ENCODE measurements at places on chromosomes 6 and 20.
A peak's percentile ranks its signal among the peaks of the same experiment; 100 is the strongest.

DNA sequence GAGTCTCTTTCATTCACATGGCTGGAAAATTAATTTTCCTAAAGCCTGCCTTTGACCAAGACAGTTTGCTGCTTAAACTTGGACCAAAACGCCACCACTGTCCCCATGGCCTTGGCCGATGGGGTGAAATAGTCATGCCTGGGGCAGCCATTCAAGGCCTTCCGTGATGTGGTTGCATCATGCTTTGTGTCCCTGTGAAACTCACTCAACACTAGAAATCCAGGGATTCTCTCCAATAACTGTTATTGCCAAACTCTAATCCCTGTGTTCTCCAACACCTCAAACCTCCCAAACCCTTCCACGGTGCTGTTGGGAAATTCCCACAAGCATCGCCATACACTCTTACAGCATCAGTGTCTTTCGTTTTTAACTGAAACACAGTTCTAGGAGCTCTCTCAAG lies 1.4 kb upstream of the TXNDC5 start:
- DNase-seq = no peak

DNA sequence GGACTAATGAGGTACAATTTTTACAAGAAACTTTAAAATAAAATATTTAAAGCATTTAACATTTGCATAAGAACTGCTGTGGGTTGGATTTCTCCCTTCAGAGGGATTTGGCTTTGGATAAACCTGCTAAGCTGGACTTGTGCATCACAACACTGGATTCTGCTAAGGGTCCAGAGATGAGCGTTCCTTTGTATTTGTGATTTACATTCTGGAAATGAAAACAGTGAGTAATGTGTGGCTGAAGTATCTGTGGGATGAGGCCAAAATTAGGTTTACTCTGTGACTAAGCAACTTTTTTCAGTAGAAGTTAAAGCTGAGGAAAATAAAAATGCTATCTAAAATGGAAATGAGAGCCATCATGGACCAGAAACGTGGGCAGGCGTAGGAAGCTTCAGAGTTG lies 494.3 kb downstream of the EPM2A start:
- peak; percentile 41 for DNase-seq

DNA sequence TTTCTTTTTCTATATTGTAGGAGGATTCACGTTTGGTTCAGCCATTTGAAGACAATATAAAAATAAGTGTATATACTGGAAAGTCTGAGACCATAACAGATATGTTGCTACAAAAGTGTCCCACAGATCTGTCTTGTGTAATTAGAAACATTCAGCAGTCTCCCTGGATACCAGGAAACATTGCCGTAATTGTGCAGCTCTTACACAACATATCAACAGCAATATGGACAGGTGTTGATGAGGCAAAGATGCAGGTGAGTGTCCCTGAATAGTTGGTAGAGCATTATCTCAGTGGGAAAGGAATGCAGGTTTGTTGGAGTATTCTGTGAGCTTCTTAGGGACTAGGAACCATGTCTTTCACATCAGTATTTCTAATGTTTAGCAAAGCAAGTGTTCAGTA lies 18.3 kb upstream of the ADGRF4 start:
- no peak for DNase-seq

- peak; percentile 42 for DNase-seq
These were observed 233.6 kb upstream of the ASCC3 start for GRCh38 chr6:101114703-101115102.

- DNase-seq = no peak
These were observed 56.1 kb upstream of the CCN6 start for GRCh38 chr6:111997853-111998208.

GRCh38 chr6:114344246-114344970 lies 1.6 kb upstream of the HS3ST5 start:
- no peak for DNase-seq

DNA sequence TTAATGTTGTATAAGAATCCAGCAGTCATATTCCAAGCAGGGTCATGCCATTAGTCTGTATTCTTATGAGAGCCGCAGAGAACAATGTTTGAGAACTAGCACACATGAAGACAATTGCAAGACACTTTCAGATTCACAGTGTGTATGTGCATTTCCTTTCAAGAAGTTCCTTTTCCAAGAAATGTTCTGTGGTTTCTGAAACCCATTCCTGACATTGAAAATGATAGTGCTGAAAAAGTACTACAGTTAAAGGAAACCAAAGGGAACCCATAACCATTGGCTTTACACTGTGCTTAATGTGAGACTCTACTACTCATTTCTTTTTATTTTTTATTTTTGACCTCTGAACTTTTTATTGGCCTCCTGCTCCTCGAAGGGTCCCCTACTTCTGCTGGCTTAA lies 4.2 kb upstream of the CALHM6 start:
- no peak for DNase-seq

GRCh38 chr20:53899351-53900167 lies 170.8 kb downstream of the BCAS1 start:
- peak; percentile 55 for DNase-seq

DNA sequence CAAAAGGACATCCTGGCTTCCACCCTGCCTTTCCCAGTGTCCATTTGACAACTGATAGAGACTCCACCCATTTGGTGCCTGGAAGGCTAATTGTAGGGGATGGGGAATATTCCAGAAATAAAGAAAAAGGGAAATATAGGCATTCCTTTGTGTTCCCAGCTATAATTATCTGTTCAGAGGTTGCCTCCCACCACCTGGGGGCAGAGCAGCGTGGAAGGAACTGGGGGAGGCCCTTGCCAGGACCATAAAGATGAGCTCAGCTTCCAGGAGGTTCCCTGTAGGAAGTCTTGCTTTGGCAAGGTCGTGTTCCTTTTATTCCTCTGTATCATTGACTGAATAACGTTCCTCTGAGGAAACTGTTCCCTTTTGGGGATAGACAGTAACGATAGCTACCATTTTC lies 214.7 kb downstream of the TFAP2C start:
- no peak for DNase-seq

- no peak for DNase-seq
These were observed 18.9 kb upstream of the TRAM2 start for GRCh38 chr6:52595796-52596130.

GRCh38 chr6:2790588-2791449 lies 25.6 kb downstream of the WRNIP1 start:
- DNase-seq = peak; percentile 89

DNA sequence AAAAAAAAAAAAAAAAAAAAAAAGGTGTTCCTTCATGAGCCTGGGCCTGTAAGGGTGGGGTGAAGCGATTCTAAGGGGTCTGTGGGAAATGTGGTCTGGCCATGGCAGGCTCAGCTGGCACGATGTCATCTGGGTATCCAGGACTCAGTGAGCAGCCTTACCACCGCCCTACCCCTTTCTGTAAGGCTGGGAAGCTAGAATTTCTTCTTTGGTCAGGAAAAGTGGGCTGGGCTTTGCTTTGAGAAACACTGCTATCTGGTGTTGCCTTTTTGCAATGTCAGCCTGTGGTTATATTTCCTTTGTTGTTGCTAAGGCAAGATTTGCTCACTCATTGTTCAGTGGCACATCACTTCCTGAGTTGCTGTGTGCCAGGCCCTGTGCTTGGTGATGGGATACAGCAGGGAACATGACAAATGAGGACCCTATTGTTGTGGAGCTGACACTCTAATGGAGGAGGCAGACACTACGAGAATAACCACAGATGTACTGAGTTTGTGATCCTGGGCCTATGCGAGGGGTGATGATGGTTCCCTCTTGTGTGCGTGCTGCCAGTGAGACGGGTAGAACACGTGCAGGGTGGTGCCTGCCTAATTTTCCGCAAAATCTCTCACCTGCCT lies 45.9 kb upstream of the ZNFX1 start:
- peak; percentile 81 for DNase-seq

GRCh38 chr6:156396068-156396771 lies 381.0 kb upstream of the ARID1B start:
- no peak for DNase-seq

- no peak for DNase-seq
These were observed at the start of gene FGD2 for GRCh38 chr6:37005061-37005810. TSS of gene FGD2 (plus strand) at chr6:37005655. CDS start at chr6:37005818, 163 bp downstream.

GRCh38 chr6:100283285-100283684 lies 181.4 kb downstream of the SIM1 start:
- peak; percentile 59 for DNase-seq

GRCh38 chr6:49454787-49455709 lies 8.0 kb downstream of the MMUT start:
- no peak for DNase-seq

DNA sequence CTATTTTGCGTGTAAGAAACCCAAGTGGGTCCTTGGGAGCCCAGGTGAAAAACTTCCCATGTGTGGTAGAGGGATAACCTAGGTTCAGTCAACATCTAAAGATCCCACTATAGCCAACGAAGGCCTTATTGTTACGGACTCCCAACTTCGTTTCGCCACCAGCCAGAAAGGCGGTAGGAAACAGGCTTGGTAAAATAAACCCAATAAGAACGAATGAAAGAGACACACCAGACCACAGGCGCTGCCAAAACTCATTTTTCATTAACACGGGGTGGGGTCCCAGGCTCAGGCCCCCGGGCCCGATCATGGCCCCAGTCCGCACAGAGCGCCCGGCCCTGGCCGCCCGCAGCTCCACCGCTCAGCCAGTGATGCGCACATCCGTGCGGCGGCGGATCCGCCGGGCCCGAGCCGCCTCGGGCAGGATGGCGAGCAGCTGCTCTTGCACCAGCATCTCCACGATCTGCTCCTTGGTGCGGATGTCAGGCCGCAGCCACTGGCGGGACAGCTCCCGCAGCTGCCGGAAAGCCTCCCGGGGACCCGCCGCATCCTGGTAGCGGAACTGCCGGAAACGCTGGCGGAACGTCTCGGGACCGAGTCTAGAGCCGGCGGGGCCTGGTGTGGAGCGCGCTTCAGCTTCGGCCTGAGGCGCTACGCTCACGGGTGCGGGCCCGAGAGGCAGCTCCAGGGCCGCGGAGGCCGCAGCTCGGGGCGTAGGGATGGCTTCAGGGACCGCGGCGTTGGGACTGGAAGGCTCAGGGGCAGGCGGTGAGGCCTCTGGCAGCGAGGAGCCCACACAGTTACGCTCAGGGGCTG lies 709 bp downstream of the SCAND1 start:
- peak; percentile 62 for DNase-seq

DNA sequence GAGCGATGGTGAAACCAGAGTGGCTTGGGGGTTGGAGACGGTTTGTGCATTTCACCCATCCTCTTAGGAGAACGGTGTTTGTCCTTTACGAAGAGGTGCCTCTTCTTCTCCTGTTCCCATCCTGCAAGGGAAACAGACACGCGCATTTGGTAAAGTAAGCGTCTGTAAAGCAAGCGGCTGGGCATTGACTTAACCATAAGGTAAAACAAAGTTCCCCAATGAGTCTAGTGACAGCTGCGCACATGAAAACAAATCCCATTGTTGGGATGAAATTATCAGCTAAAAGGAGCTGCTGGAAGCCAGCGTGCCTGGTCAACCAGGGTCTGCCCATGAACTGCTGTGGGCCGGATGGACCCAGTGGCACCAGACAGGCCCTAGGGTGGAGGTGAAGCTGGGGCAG lies 5.8 kb downstream of the BHLHE23 start:
- no peak for DNase-seq

DNA sequence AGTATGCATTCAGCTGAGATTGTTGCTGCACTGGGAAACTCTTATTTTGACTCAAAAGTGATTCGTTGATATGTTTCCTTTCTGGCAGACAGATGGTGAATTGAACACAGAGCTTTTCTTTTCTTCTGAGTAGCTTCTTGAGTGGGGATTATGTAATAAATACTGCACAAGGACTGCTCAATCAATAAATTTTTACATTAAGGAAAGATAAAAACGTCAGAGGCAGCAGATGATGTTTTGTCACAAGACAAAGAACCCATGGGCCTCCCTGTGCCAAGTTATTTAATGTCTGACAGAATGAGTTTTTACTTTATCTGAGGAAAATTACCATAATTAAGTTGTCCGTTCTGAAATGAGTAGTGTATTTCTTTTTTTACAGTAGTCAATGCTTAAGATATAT lies 460.3 kb downstream of the UTRN start:
- DNase-seq = no peak

- DNase-seq = peak; percentile 45
These were observed 49.0 kb downstream of the MDGA1 start for GRCh38 chr6:37648465-37649330.

DNA sequence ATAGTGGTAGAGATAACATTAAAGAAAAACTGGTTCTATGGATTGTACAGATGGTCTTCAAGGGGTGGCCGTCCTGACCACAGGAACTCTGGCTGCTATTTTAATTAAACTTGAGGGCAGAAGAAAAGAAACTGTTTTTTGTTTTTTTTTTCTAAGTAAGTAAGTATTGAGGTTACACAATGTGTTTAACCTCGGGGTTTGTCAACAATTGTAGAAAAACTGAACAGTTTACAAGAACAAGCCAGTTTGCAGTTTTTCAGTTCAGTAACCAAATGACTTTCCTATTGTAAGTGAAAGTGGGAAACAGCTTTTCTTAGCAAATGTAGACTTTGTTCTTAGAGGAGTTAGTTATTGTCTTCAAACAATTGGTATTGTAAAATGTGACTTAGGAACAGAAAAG lies 77.0 kb downstream of the PLCB1 start:
- peak; percentile 3 for DNase-seq

GRCh38 chr6:136535017-136535765 lies 15.0 kb downstream of the MAP7 start:
- DNase-seq = no peak

GRCh38 chr6:130379223-130379622 lies 13.4 kb downstream of the TMEM200A start:
- no peak for DNase-seq

GRCh38 chr6:74070091-74070490 lies 374.1 kb downstream of the CD109 start:
- peak; percentile 62 for DNase-seq

DNA sequence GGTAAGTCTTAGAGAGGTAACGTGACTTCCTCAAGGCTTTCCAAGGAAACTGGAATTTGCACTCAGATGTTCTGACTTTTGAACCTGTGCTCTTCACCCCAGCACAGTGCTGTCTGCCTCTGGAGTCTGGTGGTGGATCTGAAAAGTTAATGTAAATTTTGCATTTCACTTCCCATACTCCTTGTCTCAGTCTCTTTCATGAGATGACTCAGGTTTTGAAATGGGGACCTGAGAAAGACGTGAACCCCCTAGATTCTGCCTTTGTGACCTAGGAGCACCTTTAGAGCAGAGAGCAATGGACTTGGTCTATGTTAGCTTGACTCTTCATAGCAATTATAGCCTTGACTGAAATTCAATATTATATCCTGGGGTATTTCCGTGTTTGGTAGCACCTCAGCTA lies 223.0 kb downstream of the QKI start:
- DNase-seq = no peak

- DNase-seq = peak; percentile 55
These were observed 133.9 kb downstream of the ZDHHC14 start for GRCh38 chr6:157514659-157515496.

GRCh38 chr20:1328680-1329330 lies at the start of gene SDCBP2:
TSS of gene SDCBP2 (minus strand) at chr20:1329139. CDS start at chr20:1320416, 8,723 bp downstream.
- DNase-seq = no peak

- no peak for DNase-seq
These were observed 39.7 kb downstream of the TGM2 start for GRCh38 chr20:38125157-38126056.
